ENCODE measurements at places on chromosomes 11 and 22.

DNA sequence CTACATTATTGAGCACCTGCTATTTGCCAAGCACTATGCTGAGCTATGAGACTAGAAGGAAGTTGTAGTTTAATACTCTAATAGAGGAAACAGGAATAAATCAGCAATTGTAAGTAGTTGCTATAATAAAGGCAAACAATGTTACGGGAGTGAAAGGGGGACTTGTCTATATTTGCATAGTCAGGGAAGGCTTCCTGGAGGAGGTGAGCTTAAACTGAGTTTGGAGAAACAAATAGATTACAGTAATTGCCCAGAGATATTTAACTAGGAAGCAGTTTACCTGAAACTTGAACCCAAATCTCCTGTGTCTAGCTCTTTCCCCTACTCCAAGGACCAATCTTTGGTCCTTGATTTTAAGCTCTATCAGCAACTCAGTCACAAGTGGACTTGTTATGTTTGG, 2.1 kb upstream of the ENTHD1 start:
- no peak for DNase-seq

DNA sequence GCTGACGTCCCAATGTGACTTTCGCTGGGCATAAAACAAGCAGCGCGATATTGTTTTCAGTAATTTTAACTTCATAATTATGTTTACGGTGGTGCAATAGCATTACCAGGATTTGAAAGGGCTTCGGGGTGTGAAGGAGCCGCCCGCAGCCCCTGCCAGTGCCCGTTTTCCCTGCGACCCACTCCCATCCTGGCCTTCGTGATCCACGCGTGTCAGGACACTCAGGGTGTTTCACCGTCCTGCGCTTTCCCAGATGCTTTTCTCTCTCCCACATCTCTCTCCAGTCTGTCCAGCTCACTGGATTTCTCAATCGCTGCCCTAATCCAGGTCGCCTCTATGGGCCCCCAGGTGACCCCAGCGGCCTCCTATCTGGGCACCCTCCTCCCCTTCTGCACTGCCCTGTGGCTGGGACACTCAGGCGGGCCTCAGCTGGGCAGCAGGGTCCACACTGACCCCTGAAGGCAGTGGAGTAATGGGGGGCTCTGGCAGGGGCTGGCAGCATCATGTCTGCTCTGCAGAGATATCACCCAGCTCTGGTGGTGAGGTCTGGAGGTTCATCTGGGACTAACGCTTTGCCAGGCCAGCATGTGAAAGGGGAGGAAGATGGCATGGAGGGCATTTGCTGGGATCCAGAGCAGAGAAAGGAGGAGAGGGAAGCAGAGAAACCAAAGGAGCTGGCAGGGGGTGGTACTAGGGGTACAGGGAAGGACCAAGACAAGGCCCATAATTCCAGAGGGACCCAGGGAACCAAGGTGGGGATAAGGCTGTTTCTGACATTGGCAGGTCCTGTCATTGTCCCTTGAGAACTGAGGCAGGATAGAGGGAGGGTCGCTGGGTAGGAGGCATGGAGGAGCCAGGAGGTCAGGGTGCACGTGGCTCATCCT, 622.8 kb downstream of the BRD1 start:
- no peak for DNase-seq

DNA sequence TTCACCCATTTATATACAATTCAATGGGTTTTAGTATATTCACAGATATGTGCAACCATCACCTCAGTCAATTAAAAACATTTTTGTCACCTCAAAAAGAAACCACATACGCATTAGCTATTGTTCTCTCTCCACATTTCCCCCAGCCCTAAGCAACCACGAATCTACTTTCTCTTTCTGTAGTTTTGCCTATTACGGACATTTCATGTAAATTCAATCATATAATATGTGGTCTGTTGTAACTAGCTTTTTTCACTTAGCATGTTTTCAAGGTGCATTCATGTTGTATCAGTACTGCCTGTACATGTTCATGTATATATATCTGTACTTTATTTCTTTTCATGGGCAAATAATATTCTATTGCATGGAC, 104.7 kb upstream of the RRM1 start:
- DNase-seq, result no peak

- peak; percentile 59 for DNase-seq
Measured at GRCh38 chr11:70016666-70017367, 61.3 kb upstream of the ANO1 start.

GRCh38 chr11:83257761-83258168, 28.4 kb downstream of the CCDC90B start:
- DNase-seq, result peak; percentile 49

DNA sequence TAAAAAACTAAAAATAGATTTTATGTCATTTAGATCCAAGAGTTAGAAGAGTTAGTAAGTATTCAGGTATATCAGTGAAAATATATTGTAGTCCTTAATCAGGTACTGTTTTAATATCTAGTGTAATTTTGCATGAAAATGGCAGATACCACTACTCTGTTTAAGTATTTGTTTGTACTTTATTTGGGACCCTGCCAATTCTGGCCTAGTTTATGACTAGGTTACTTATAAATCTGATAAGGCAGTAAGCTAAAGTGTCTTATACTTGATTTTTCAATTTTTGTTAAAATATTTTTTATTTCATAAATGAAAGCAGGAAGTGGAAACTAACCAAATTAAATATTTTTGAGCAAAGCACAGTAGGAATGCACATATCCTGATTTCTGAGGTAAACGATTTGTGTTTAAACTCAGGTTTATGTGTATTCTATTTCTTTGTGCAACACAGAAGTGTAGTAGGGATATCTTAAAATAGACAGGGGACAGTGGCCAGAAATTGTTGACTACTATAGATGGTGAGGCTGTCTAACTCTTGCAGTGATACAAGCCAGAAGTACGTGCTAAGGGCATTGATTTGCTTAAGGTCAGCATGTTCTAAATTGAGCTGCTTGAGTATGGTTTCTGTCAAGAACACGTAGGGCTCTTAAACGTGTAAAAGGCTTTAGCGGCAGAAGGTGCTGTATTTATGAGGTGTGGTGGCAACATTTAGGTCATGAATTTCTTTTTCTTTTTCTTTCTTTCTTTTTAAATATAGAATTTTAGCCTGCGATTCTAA, 34.0 kb downstream of the HIPK3 start:
- no peak for DNase-seq

GRCh38 chr11:93747122-93747521, 5.7 kb downstream of the C11orf54 start:
- DNase-seq, result no peak

- peak; percentile 38 for DNase-seq
Measured at GRCh38 chr11:69447786-69448185, 33.7 kb upstream of the LINC01488 start.

GRCh38 chr11:116194156-116194904, 578.5 kb downstream of the BUD13 start:
- no peak for DNase-seq

- peak; percentile 91 for DNase-seq
Measured at GRCh38 chr11:27701355-27702105, 1.3 kb upstream of the BDNF start.

DNA sequence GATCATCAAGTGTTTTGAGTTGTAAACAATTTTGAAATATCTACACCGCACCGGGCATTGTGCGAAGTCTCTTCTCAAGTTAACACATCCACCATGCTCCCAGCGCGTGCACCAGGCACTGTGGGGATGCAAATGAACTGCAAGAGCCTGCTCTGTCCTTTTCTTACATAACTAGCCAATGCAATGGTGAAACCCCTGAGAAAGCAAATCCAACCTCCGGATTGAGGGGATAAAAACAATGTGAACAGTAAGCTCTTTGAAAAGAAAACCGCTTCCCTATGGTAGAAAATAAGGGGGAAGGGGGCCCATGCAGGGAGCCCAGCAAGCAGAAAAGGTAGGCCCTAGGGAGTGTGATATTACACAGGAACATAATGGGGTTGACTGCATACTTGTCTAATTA, 274.9 kb upstream of the MPPED2 start:
- no peak for DNase-seq

DNA sequence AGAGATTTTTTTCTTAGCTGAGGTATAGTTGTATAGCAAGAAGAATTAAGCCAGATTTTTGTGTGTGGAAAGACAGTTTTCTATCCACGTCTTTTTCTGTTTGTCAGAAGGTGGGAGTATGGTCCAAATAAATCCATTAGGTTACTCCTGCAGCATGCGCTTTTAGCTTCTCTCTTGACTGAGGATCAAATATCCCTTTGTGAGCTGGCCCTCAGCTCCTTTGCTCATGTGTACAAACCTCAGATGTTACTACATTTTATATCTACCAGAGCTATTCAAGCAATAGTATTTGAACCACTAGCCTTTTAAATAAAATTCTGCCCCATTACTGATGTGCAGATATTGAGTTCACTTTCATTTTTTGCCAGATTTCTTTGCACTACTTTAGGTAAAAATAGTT, 8.8 kb upstream of the SIDT2 start:
- DNase-seq, result no peak

- DNase-seq, result no peak
Measured at GRCh38 chr22:42910221-42910942, 53.3 kb upstream of the ARFGAP3 start.

DNA sequence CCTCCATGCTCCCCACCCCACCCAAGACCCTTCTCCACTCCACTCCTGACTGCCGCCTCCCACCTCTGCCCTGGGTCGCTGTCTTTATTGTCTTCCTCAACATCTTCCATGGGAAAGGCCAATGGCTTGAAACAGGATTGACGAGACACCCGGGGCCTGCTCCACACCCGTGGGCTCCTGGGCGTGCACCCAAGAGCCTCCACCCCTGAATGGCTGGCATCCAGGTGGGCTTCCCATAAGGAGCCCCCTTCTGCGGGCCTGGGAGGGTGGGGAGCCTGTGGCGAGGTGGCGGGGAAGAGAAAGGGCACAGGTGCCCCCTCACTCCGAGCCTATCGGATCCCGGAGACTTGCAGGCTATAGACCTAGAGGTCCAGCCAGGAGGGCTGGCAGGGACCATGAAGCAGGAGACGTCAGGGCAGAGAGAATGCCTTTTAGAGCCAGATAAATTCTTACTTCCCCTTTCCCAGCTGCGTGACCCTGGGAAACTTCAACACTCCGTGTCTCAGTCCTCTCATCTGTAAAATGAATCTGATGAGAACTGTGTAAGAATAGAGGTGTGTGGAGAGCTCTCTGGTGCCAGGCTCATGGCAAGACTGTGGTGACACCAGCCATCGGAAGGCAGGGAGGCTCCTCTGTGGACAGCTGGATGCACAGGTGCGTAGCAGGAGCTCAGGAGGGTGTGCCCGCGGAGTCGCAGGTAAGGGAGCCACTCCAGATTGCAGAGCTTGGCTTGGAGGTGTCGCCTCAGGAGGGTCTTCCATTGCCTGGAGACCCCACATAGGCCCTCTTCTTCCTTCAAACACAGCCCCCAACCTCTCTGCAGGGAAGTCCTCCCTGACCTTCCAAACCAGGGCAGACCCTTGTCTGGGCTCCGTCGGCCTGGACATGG, 53.9 kb downstream of the SMIM38 start:
- DNase-seq, result no peak

DNA sequence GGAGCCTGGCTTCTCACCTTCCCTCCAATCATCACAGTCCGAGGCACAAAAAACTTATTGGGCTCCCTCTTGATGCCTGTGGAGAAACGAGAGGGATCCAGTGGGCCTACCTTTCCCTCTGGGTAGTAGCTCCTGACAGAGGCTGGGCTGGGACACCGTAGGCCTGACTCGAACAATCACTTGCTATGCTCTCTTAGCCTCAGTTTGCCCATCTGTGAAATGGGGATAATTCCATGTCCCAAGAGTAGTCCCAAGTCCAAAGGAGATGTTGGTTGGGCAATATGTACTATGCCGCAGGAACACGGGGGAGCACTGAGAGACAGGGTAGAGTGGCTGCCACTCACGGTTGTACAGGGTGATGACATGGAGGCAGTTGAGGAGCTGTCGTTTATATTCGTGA, 7.6 kb upstream of the RASGRP2 start:
- DNase-seq, result no peak

GRCh38 chr11:118033443-118033842, 43.4 kb upstream of the TMPRSS4 start:
- no peak for DNase-seq

DNA sequence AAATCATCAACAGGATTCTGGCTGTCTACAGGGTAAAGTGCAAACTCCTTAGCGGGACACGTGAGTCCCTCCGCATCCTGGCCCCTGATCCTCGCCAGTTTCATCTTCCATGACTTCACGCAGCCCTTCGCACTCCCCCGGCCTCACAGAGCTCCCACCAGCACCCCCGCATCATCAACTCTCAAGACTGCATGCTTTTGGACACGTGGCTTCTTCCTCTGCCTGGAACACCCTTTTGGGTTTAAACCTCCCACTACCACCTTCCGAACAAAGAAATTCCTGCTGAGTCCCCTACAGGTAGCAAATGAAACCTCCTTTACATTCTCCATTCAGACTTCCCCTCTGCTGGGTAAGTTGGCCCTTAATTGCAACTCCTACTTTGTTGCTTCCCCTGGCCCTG, 12.6 kb upstream of the EIF3M start:
- no peak for DNase-seq

GRCh38 chr11:33735271-33736147, 714 bp downstream of the CD59 start:
- DNase-seq, result peak; percentile 64

GRCh38 chr11:96969251-96969650, 579.4 kb downstream of the JRKL start:
- DNase-seq, result no peak

DNA sequence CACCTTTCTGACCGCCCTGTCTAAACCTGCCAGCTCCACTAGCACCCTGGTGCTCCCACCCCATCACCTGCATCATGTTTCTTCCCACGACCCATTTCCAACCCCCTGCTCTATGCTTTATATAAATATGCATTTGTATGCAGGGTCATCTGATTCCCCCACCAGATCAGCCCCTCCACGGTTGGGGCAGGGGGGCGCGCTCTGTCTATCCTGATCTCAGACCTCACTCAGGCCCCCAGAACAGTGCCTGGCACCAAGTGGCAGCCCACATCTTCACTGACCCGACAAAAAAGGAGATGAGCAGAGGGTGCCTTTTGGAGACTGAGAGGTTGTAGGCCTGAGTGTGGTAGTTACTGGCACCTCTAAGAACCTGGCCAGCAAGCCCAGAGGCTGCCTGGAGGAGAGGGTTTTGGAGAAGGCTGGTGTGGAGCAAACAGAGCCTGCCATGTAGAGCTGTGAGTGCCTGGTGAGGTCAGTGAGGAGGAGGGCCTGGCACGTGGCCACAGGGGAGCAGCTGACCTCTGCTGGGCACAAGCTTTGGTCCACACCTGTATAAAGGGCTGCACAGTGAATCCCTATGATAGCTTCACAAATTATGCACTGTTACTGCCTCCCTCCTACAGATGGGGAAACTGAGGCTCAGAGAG, 86.3 kb upstream of the RTL6 start:
- no peak for DNase-seq

DNA sequence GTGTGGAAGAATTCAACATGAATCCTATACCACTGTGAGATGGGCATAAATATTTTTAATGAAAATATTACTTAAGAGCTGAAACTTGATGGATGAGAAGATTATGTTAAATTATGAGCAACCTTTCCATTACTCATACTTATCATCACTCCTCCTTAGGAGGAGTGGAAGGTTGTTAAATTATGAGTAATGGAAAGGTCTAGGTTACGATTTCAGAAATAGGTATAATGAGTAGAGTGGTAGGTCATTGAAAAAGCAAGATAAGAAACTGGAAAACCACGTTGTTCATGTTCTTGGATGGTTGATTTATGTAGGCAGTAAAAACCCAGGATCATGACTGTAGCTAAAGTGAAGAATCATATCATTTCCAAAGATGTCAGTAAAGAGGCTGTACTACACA, 973.2 kb upstream of the RAG2 start:
- no peak for DNase-seq

- DNase-seq, result no peak
Measured at GRCh38 chr11:12174128-12174476, 63.7 kb downstream of the MICAL2 start.

GRCh38 chr22:40332319-40332781, 13.9 kb upstream of the ADSL start:
- peak; percentile 22 for DNase-seq

GRCh38 chr11:66107600-66108510, 37.8 kb downstream of the PACS1 start:
- no peak for DNase-seq

All from adipocyte (in vitro differentiated cells).